A549 treated with CpdA at 1 μM for 4 hours (cell line): ENCODE measurements at places on chromosomes 1 and 21. TPM values are rescaled to one million over a fixed set of nuclear protein-coding genes. Genes with fewer than 3 reads are reported as not detected.

Gene MXRA8
- 0.09 to 0.65 TPM (median 0.29 TPM) in 5 replicates for total RNA-seq

Gene RAVER2
- 4.4 to 5.6 TPM (median 5.2 TPM) in 5 replicates for total RNA-seq

Gene ATP1A2
- total RNA-seq = 0.01 to 0.05 TPM (median 0.03 TPM) in 3 of 5 replicates, not detected in the others

Gene PALMD
- 0.38 to 0.71 TPM (median 0.49 TPM) in 5 replicates for total RNA-seq

Gene ARTN
- 0.34 to 0.62 TPM (median 0.47 TPM) in 4 of 5 replicates, not detected in the other for total RNA-seq

Gene DTL
- 19.2 to 25.0 TPM (median 22.7 TPM) in 5 replicates for total RNA-seq

Gene CD1C
- total RNA-seq = not detected in 5 replicates

Gene SLC26A9
- 0.06 to 0.09 TPM (median 0.06 TPM) in 4 of 5 replicates, not detected in the other for total RNA-seq

Gene BSND
- total RNA-seq = not detected in 5 replicates

Gene UQCRH
- 397 to 570 TPM (median 421 TPM) in 5 replicates for total RNA-seq

Gene SELL
- total RNA-seq = 0.20 to 0.40 TPM (median 0.28 TPM) in 5 replicates

Gene CAPN8
- 0.39 to 0.69 TPM (median 0.54 TPM) in 5 replicates for total RNA-seq

Gene CELF3
- 0.08 TPM in 1 of 5 replicates, not detected in the others for total RNA-seq

Gene CYP4A22
- total RNA-seq = not detected in 5 replicates

Gene LAMC2
- total RNA-seq = 25.3 to 36.8 TPM (median 29.1 TPM) in 5 replicates

Gene CCDC181
- 0.09 to 0.24 TPM (median 0.17 TPM) in 4 of 5 replicates, not detected in the other for total RNA-seq

Gene FCRL1
- not detected in 5 replicates for total RNA-seq

Gene S100A14
- 0.40 to 0.79 TPM (median 0.50 TPM) in 5 replicates for total RNA-seq

Gene SPRR2B
- total RNA-seq = not detected in 5 replicates

Gene LCE1E
- total RNA-seq = not detected in 5 replicates

Gene CADM3
- total RNA-seq = 0.09 to 0.19 TPM (median 0.12 TPM) in 4 of 5 replicates, not detected in the other

Gene LCK
- 0.03 TPM in 1 of 5 replicates, not detected in the others for total RNA-seq

Gene MAP3K6
- 6.8 to 9.6 TPM (median 9.2 TPM) in 5 replicates for total RNA-seq

Gene MSH4
- 0.01 TPM in 1 of 5 replicates, not detected in the others for total RNA-seq

Gene LEPR
- total RNA-seq = 1.9 to 2.9 TPM (median 2.9 TPM) in 5 replicates

Gene RRAGC
- total RNA-seq = 23.0 to 31.7 TPM (median 27.5 TPM) in 5 replicates

Gene TFAP2E
- 0.56 to 0.82 TPM (median 0.62 TPM) in 5 replicates for total RNA-seq

Gene CGN
- 1.1 to 1.9 TPM (median 1.4 TPM) in 5 replicates for total RNA-seq

Gene S100A1
- total RNA-seq = 0.55 to 0.96 TPM (median 0.86 TPM) in 4 of 5 replicates, not detected in the other

Gene OR2L13
- total RNA-seq = not detected in 5 replicates

Gene SERTAD4
- total RNA-seq = 0.63 to 1.2 TPM (median 0.76 TPM) in 5 replicates

Gene HSD3B1
- not detected in 5 replicates for total RNA-seq

Gene KCNJ6
- total RNA-seq = 1.4 to 2.2 TPM (median 2.0 TPM) in 5 replicates

Gene ERVH48-1
- total RNA-seq = not detected in 5 replicates
